ENCODE measurements at places on chromosomes 5 and 9. TPM values are rescaled to one million over a fixed set of nuclear protein-coding genes. Genes with fewer than 3 reads are reported as not detected.

The FSTL4 gene
- total RNA-seq = not detected

The MEGF10 gene
- 0.05 TPM for total RNA-seq

The DMRT3 gene
- total RNA-seq = not detected

The FOXI1 gene
- total RNA-seq = not detected

The ZNF454 gene
- total RNA-seq = not detected

The INSL6 gene
- not detected for total RNA-seq

The GZMA gene
- total RNA-seq = not detected

The FAM153A gene
- 0.18 TPM for total RNA-seq

The SPINK7 gene
- not detected for total RNA-seq

DNA sequence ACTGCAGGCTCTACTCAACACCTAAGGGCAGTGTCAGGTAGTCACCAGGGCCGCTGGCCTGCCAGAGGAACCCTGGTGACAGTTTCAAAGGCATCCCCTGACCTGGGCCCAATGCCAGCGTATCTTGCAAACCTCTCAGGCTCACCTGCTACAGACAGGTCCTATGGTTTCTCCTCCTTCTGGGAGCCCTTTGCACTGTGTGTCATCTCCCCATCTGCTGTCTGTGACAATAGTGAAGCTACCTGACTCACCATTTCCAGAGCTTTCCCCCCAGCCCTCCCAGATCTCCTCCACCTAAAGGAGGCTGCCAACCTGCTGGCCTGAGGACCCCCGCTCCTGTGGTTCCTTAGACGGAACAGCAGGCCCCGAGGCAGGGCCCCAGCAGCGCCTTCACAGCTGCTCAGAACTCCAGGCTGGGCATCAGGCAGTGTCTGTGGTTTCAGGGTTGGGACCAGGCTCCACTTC, 203.1 kb downstream of the FSTL4 start:
- H3K36me3 ChIP-seq = no peaks in the 10 kb centered on the region
- DNase-seq = no peak
- no peaks in the 10 kb centered on the region for H3K4me1 ChIP-seq
- no peak overlapping the region for H3K27ac ChIP-seq
- H3K27me3 ChIP-seq = no peaks in the 10 kb centered on the region

DNA sequence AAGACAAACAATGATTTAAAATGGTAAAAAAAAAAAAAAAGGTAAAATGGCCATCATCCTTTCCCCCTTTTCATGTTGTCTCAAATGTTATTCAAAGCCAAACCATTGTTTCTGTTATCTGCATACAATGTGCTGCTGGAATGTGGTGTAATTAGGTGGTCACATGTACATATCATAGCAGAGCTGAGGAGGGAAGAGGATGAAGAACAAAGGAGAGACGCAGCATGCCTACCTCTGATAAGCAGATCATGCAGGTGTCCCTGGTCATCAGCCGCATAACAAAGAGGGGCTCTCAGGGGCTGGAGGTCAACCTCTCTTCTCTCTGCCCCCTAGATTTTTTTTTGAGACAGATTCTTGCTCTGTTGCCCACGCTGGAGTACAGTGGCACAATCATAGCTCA, 141.0 kb downstream of the CARTPT start:
- DNase-seq = no peak
- H3K36me3 ChIP-seq = no peaks in the 10 kb centered on the region
- H3K4me3 ChIP-seq = no peak overlapping the region
- H3K27me3 ChIP-seq = no peaks in the 10 kb centered on the region
- no peaks in the 10 kb centered on the region for H3K4me1 ChIP-seq
- H3K27ac ChIP-seq = no peak overlapping the region

DNA sequence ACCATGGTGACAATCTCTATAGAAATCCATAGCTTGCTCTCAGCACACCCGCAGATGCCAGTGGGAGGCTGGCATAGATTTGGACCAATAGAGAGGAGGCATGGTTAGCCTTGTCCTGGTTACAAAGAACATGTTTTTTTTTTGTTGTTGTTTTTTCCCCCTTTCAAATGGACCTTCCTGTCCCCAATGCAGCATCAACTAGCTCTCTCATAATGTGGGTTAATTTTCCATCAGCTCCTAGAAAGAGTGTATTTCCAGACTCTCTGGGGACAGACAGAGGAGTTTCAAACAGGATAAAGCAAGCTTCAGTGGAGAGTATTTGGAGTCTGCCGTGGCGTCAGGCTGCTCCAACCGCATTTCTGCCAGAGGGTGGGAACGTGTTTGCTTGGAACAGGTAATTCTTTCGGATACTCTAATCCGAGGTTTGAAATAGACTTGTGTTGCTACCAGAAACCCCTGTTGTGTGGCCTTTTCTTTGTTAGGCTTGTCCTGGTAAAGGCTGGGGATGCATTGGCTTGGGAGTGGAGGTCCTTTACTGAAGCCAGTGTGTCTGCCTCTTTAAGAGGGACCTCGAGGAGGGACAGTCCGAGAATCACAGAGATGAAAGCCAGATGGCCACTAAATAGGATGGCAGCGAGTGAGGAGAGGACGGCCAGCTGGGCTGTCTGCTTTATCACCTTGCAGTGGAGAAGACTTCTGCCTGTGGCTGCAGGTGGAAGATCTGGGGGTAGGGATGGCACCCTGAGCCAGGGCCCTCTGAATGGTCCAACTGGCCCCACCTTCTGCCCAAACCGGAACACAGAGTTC, 130.5 kb upstream of the CPEB4 start:
- H3K27me3 ChIP-seq = no peaks in the 10 kb centered on the region
- no peak overlapping the region for H3K27ac ChIP-seq
- H3K4me3 ChIP-seq = no peak overlapping the region
- DNase-seq = no peak

GRCh38 chr5:133742431-133742988, 130.2 kb upstream of the FSTL4 start:
- H3K4me3 ChIP-seq = no peak overlapping the region
- H3K36me3 ChIP-seq = no peaks in the 10 kb centered on the region
- H3K27ac ChIP-seq = no peak overlapping the region
- peak; percentile 28 for DNase-seq
- peaks cover 4% of the 10 kb centered on the region for H3K4me1 ChIP-seq

DNA sequence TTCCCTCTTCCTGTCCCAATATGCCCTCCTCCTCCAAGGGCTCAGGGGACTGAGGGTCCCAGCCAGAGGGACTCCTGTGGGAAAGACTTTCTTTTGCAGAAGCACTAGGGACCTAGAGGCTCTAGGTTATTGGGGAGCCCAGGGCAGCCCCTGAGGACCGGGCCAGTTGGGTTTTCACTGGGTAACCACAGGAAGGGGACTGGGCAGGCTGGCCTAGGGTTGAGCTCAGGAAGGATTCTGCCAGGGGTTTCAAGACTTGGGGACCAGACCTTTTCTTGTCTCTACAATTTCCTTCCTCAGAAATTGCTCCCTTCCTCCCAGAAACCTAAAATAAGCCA, 24.4 kb upstream of the HMCN2 start:
- no peak for DNase-seq
- peaks cover 19% of the 10 kb centered on the region for H3K4me1 ChIP-seq
- H3K4me3 ChIP-seq = no peak overlapping the region
- no peaks in the 10 kb centered on the region for H3K36me3 ChIP-seq
- no peaks in the 10 kb centered on the region for H3K27me3 ChIP-seq

- H3K4me1 ChIP-seq = no peaks in the 10 kb centered on the region
- H3K27ac ChIP-seq = no peak overlapping the region
- H3K36me3 ChIP-seq = peaks cover 36% of the 10 kb centered on the region
- no peak overlapping the region for H3K4me3 ChIP-seq
- no peaks in the 10 kb centered on the region for H3K27me3 ChIP-seq
These were observed 29.9 kb downstream of the TUT7 start for GRCh38 chr9:86324308-86324707.

DNA sequence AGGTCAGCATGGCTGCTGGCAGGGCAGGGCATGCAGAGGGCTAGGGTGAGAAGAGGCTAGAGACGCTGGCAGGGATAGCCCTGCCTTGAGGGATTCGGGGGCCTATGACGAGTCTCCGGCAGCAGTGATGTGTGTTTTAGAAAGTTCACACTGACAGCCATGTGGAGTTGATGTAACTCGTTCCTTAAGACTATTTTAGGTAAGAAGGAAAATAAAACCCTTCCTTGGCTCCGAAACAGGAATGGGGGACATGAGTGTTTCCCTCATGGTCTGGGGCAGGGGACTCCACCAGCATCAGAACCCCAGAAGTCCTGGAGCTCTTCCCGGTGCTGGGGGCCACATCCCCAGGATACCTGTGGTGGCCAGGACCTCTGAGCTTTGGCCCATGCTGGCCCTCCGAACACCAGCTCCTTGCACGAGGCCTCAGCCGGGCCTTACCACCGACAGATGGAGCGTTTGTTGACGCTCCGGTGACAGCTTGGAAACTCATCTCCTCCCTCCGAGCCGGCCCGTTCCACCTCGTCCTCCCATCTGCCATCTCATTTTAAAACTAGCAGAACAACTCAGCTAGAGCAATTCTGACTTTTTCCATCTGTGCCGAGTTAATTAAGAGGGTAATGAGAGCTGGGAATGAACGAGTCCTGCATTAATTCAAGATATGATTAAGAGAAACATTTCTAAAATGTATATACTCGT, 337.7 kb downstream of the CDK5RAP2 start:
- no peak for DNase-seq
- H3K27me3 ChIP-seq = no peaks in the 10 kb centered on the region
- H3K36me3 ChIP-seq = no peaks in the 10 kb centered on the region
- H3K4me3 ChIP-seq = no peak overlapping the region
- H3K4me1 ChIP-seq = no peaks in the 10 kb centered on the region

- H3K36me3 ChIP-seq = no peaks in the 10 kb centered on the region
- DNase-seq = no peak
- H3K4me1 ChIP-seq = no peaks in the 10 kb centered on the region
- no peak overlapping the region for H3K27ac ChIP-seq
These were observed 692.7 kb downstream of the DNAH5 start for GRCh38 chr5:13251623-13252376.

- DNase-seq = no peak
- H3K36me3 ChIP-seq = no peaks in the 10 kb centered on the region
- H3K4me1 ChIP-seq = peaks cover 9% of the 10 kb centered on the region
- H3K27me3 ChIP-seq = no peaks in the 10 kb centered on the region
- no peak overlapping the region for H3K4me3 ChIP-seq
These were observed 15.1 kb upstream of the ACSL6 start for GRCh38 chr5:132026516-132027008.

DNA sequence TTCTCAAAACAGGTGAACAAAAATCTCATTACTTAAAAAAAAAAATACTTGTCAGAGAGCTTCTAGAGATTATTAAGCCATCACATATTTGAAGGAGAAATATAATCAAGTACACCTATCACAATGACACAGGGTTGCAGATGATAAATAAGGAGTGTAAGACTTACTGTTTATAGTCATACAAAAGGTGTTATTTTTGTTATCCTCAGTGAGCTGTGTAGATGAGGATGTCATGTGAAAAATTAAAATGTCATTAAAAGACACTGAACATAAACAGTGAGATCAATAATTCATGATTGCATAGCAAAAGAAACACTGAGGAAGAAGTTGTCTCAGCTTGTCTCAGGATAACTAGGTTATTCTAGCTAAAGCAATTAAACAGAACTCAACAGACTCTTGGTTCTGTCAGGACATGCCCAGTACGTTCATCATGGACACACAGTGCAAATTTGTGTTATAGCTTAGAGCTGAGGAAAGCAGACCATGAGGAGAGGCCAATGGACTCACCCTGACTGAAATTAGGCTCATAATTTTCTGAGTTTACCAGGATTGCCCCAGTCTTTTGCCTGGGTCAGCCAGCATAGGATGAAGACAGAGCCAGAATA, 1162.6 kb upstream of the C9orf72 start:
- no peaks in the 10 kb centered on the region for H3K36me3 ChIP-seq
- H3K27me3 ChIP-seq = no peaks in the 10 kb centered on the region
- no peak overlapping the region for H3K27ac ChIP-seq
- no peak overlapping the region for H3K4me3 ChIP-seq
- H3K4me1 ChIP-seq = no peaks in the 10 kb centered on the region

DNA sequence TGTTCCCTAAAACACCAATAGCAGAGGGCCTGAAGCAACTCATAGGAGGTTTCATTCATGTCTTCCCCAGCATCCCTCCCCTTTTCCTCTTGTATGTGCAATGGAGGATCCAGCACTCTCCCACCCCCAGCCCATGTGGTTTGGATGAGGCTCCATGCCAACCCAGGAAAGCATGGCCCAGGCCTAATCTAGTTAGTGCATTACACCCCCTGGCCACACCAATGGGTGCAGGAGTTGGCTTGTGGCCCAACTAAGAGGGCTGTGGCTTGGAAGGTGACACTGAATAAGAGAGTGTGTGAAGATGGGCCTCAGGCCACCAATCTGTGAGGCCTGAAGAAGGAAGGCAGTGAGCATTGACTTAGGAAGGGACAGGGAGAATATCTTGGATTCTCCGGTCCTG, 70.8 kb upstream of the SMIM23 start:
- H3K27me3 ChIP-seq = peaks cover 4% of the 10 kb centered on the region
- no peak overlapping the region for H3K4me3 ChIP-seq
- no peak overlapping the region for H3K27ac ChIP-seq
- no peak for DNase-seq
- no peaks in the 10 kb centered on the region for H3K4me1 ChIP-seq
- no peaks in the 10 kb centered on the region for H3K36me3 ChIP-seq

DNA sequence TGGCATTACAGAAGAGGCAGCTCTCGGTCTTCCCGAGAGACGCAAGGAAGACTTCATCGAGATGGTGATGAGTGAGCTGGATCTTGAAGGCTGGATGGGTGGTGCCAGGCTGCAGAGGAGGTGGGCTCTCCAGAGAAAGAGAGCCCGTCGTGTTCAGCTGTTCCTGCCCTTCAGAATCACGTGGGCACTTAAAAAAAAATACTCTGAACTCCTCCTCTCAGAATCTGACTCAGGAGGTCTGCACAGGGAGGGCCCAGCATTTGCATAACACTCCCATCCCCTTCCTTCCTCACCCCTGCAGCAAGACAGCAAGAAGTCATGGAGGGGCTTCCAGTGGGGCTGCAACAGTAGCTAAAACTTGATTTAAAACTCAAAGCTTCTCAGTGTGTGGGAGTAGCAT, 203.0 kb downstream of the ATPSCKMT start:
- H3K4me1 ChIP-seq = no peaks in the 10 kb centered on the region
- H3K27me3 ChIP-seq = no peaks in the 10 kb centered on the region
- no peak for DNase-seq

GRCh38 chr5:79318935-79319614, 83.1 kb downstream of the JMY start:
- H3K4me1 ChIP-seq = no peaks in the 10 kb centered on the region
- no peaks in the 10 kb centered on the region for H3K27me3 ChIP-seq
- no peak for DNase-seq
- no peak overlapping the region for H3K4me3 ChIP-seq

- H3K4me1 ChIP-seq = peaks cover 32% of the 10 kb centered on the region
- no peaks in the 10 kb centered on the region for H3K27me3 ChIP-seq
- no peak overlapping the region for H3K27ac ChIP-seq
- no peak for DNase-seq
- H3K36me3 ChIP-seq = no peaks in the 10 kb centered on the region
These were observed 2.3 kb downstream of the NINJ1 start for GRCh38 chr9:93131599-93132286.

- no peaks in the 10 kb centered on the region for H3K4me1 ChIP-seq
- no peaks in the 10 kb centered on the region for H3K36me3 ChIP-seq
- H3K27me3 ChIP-seq = no peaks in the 10 kb centered on the region
- DNase-seq = no peak
- no peak overlapping the region for H3K27ac ChIP-seq
- no peak overlapping the region for H3K4me3 ChIP-seq
These were observed 194.7 kb upstream of the FREM1 start for GRCh38 chr9:15104826-15105420.

- no peaks in the 10 kb centered on the region for H3K4me1 ChIP-seq
- DNase-seq = no peak
- H3K27me3 ChIP-seq = no peaks in the 10 kb centered on the region
- H3K4me3 ChIP-seq = no peak overlapping the region
These were observed 39.8 kb downstream of the EMB start for GRCh38 chr5:50401336-50401735.

- no peaks in the 10 kb centered on the region for H3K27me3 ChIP-seq
- no peak overlapping the region for H3K27ac ChIP-seq
- H3K4me1 ChIP-seq = no peaks in the 10 kb centered on the region
- no peak overlapping the region for H3K4me3 ChIP-seq
- H3K36me3 ChIP-seq = no peaks in the 10 kb centered on the region
These were observed 78.1 kb upstream of the PITX1 start for GRCh38 chr5:135112008-135112725.

Measured in GM12878 (cell line).